DMS79 treated with DMSO at 0.1 percent for 48 hours (cell line): ENCODE measurements at places on chromosomes 13 and 19.
A peak's percentile ranks its signal among the peaks of the same experiment; 100 is the strongest.

DNA sequence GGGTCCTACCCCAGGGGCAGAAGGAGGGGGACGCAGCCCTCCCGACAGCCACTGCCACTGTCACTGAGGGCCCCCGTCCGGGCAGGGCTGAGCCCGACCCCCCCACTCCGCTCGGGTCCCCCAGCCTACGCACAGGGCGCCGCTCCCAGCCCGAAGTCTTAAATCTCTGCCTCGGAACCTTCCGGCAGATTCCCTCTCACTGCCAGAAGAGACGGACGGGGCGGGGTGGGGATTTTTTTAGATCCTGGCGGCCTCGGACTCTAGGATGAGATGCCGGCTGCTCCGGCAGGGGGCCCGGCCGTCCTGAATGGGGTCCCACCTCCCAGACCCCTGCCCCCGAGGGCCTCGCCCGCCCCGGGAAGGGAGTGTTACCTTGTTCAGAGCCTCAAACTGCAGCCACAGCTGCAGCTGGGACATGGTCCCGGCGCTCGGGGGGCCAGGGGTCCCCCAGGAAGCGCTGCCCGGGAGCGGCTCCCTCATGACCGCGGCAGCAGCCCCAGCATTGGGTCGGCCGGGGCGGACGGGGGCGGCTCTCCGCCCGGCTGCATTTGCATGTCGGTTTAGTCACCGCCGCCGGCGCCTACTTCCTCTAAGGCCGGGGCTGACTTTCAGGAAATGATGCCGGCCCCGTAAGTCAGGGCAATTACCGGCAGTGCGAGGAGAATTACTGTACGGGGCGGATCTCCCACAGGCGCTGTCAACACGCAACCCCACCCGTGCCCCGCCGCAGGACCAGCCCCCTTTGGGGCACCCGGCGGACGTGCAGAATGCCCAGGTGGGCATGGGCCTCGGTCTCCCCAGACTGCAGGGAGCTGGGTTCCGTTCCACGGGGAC, 28.1 kb downstream of the GPX4 start:
- DNase-seq = no peak

GRCh38 chr13:34765446-34766180, 176.5 kb upstream of the NBEA start:
- no peak for DNase-seq

- no peak for DNase-seq
Measured at GRCh38 chr19:2062389-2062729, 11.3 kb upstream of the MKNK2 start.

- DNase-seq = no peak
Measured at GRCh38 chr13:49098771-49099512, 121.2 kb upstream of the MLNR start.

GRCh38 chr13:34751044-34751443, 191.0 kb upstream of the NBEA start:
- no peak for DNase-seq

- DNase-seq = no peak
Measured at GRCh38 chr19:51354103-51354741, 12.0 kb downstream of the ETFB start.

- DNase-seq = peak; percentile 34
Measured at GRCh38 chr13:78881054-78881453, 222.1 kb upstream of the OBI1 start.

DNA sequence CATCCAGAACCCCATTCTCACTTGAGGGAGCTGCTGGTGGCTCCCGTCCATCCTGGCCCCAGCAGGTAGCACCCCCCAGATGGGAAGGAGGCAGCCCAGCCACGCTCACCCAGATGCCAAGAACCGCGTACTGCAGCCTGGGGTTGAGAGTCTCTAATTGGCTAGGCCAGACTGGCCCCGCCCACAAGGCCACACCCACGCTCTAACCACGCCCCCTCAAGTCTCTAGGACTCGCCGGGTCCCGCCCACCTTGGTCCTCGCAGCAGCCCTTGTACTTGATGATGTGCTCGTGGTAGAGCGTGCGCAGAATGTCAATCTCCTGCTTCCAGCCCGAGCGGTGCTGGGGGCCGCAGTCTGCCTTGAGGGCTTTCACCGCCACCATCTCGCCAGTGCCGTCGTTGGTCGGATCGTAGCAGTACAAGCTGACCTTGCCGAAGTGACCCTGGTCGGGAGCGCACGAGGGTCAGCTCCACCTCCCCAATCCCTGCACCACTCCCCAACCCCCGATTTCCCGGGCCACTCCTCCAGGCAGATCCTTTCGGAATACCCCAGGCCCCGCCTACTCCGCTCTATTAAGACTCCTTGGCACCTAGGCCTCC, 14.5 kb upstream of the ICAM3 start:
- DNase-seq = no peak

DNA sequence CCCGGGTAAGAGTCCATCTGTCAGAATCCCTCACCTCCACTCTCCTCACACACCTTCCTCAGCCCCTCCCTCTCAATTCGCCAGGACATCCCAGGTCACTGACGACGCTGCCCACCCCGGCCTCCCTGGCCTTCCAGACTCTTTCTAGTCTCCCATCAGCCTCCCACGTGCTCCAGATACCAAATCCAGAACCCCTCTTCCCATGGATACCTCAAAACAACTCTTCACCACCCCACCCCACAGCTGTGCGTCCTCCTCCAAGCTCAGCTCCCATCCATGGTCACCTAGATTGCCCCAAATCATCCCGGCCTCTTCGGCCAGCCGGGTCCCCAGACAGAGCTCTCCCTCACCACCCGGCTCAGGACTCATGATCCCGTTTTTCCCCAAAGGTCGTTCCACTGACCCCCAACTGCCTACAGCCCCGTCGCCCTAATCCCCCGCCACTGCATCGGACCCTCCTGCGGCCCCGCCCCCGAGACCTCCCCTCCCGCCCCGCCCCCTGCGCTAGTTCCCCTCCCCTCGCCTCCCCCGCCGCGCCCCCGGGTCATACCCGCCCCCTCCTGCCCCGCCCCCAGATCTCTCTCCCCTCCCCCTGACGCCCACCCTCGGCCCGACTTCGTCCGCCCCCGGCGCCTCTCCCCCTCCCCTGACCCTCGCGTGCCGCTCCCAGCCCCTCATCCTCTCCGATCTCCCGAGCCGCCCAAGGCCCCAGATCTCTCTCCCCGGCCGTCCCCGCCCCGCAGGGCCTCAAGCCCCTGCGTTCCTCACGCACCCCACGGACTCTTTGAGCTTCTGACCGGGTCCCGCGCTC, 546 bp downstream of the UBXN6 start:
- DNase-seq = peak; percentile 27

DNA sequence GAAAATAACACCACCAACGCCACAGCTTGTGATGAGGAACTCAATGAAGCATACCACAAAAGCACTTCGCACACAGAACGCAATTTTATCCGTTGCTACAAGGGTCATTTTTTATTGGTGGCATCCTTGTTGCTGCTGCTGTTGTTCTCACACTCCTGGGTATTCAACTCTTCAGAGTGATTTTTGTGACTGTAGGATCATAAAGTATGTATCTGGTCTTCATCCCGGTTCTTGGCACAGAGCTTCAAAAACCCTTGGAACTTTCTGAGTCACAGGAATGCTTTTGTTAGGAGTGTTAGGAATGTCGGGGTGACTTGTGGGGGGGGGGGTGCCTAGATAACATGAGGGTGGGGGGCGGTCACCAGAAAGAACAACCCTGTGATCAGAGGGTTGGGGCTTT, 108.4 kb downstream of the ZNF557 start:
- peak; percentile 42 for DNase-seq

- DNase-seq = no peak
Measured at GRCh38 chr19:58554494-58555368, at the start of gene CHMP2A. Gene CHMP2A, minus strand, starts transcription at chr19:58555105. Its CDS starts 893 bp downstream, at chr19:58554212.

GRCh38 chr13:102452836-102453235, 51.0 kb upstream of the FGF14 start:
- no peak for DNase-seq

GRCh38 chr13:111659842-111660241, 339.4 kb downstream of the TEX29 start:
- DNase-seq = peak; percentile 92

- no peak for DNase-seq
Measured at GRCh38 chr13:31670831-31671617, 68.3 kb upstream of the RXFP2 start.

DNA sequence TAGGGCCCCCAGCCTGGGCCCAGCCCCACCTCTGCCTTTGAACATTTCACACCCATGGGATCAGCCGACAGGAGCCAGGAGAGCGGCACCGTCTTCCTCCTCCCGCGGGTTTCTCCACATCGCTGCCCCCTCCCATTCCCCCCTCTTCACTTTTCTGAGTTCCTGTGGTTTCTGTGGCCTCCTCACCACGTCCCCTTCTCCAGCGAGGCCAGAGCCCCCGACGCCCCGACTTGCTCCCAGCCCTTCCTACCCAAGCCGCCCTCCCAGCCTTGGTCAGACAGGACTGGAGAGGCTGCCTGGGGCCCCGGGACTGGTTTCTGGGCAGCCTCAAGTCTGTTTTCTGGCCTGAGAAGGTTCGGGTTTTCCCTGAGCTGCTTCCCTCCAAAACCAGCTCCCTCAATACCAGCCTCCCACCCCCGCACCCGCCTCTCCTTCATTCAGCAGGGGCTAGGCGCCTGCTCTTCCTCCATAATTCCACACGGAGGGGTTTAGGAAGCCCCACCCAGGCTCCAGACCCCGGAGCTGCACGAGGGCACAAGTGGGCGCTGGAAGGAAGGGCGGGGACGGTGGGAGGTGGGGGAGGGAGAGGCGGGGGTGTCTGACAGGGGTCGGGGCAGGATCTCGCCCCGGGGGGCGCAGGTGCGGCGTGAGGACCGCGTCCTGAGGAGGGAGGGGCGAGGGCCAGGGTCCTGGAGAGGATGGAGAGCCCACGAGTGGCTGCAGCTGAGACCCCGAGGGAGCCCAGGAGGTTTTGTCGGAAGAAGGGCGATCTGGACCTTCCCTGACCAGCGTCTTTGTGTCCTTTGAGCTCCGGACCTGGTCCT, 4.0 kb upstream of the SIGLEC10 start:
- no peak for DNase-seq

DNA sequence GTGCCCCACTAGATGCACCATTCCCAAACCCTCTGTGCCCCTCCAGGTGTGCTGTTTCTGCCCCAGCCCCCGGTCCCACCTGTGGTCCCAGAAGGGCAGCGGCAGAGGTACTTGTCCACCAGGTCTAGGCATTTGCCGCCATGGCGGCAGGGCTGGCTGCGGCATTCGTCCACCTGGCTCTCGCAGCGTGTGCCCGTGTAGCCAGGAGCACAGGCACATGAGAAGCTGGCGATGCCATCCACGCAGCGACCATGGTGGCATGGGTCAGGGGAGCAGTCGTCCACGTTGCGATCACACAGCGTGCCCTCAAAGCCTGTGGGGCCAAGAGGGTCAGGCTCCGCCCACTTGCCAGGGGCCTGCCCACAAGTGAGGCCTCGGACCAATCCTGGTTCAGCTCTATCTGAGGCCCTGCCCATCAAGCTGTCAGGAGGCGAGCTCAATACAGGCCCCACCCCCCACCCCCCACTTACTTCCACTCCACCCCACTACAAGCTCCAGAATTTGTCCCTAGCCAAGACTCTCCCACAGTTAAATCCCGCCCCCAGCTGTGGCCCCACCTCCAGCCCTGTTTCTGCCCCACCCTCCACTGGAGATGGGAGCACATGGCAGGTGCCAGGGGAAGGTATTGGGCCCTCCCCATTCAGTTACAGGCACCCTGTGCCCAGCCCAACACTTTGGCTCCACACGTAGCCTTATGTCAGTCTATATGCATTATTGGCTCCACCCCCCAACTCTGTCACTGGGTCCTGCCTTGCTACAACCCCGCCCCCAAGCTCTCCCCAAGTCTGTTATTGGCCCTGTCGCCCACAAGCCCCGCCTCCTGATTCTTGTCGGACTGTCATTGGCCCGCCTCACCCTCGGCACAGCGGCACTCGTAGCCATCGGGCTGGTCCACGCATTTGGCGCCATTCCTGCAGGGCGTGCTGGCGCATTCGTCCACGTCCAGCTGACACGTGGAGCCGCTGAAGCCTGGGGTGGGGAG, 13.5 kb downstream of the NOTCH3 start:
- DNase-seq = no peak

- DNase-seq = no peak
Measured at GRCh38 chr19:23527797-23528196, 132.5 kb upstream of the ZNF91 start.

- no peak for DNase-seq
Measured at GRCh38 chr19:6259312-6259861, 20.4 kb downstream of the MLLT1 start.

GRCh38 chr19:33403973-33404304, 30.4 kb downstream of the CEBPG start:
- no peak for DNase-seq

- peak; percentile 35 for DNase-seq
Measured at GRCh38 chr19:40718774-40719391, 2.0 kb downstream of the ITPKC start.

GRCh38 chr13:26605845-26606244, 48.4 kb downstream of the WASF3 start:
- no peak for DNase-seq

GRCh38 chr13:110525328-110526319, 35.9 kb downstream of the RAB20 start:
- peak; percentile 100 for DNase-seq

DNA sequence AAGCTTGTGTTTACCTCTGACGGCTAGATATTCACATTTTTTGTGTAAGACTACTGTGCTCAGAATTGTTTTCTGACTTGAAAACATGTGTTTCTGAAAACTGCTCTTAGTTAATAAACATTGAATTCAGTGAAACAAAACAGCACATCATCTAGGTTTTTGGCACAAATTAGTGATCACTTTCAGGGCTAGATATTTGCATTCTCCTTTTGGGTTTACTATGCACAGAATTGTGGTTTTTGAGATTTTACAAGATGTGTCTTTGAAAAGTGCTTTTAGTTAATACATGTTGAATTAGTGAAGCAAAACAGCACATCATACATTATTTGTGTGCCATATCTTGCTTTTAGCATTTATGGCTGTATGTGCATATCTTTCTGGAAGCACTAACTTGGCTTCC, 8.2 kb upstream of the PARP4 start:
- no peak for DNase-seq

GRCh38 chr19:6500837-6501739, 1.0 kb downstream of the TUBB4A start:
- DNase-seq = no peak

GRCh38 chr19:21611659-21612402, 106.4 kb downstream of the ZNF429 start:
- no peak for DNase-seq

DNA sequence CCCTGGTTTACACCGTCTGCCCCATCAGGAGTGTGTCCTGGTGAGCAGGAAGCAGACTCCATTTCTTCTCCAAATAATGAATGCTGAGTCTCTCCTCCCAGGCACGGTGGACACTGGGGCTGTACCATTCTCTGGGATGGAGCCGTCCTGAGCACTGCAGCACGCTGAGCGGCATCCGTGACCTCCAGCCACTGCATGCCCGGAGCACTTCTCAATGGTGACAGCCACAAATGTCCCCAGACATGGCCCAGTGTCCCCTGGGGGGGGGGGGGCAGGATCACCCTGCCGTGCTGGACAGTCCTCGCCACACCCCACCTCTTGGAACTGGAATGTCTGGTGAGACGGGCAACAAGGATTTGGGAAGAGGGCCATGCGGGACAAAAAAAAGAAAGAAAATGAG, 37.4 kb downstream of the GNG7 start:
- no peak for DNase-seq
